ENCODE measurements at places on chromosomes 1 and 21. TPM values are rescaled to one million over a fixed set of nuclear protein-coding genes. Genes with fewer than 3 reads are reported as not detected.

DNA sequence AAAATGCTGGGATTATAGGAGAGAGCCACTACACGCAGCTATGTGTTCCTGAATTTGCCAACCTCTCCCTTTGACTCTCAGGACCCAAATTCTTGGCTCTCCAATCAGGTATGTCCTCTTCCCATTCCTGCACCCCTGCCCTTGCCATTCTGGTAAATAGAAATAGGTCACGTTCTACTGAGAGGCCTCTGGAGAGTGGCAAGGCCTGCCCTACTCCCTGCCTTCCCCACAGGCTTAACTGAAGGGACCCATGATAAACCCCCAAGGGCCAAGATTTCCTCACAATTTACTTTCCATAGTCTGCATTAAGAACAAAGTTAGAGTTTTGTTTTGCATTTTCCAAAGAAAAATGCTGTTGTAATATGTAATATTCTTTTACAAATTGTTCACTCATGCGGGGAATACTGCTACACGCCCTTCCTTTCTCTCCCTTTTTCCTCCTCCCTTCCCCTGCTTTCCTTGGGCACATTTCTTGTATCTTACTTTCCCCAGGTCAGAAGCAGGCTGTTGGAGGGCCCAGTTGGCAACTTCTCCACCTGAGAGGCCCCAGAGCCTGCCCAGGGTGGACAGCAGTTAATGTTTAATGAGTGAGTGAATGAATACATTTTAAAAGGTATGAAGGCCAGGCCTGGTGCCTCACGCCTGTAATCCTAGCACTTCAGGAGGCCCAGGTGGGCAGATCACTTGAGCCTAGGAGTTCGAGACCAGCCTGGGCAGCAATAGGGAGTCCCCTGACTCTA is 33.9 kb upstream of the PUM1 start:
- no peaks in the 10 kb centered on the region for H3K4me1 ChIP-seq
- H3K36me3 ChIP-seq: no peaks in the 10 kb centered on the region
- no peak overlapping the region for H3K4me3 ChIP-seq
- no peak overlapping the region for H3K27ac ChIP-seq
- no peak for DNase-seq

- H3K36me3 ChIP-seq: peaks cover 3% of the 10 kb centered on the region
- no peak for DNase-seq
- H3K4me3 ChIP-seq: no peak overlapping the region
- H3K27me3 ChIP-seq: no peaks in the 10 kb centered on the region
- no peaks in the 10 kb centered on the region for H3K4me1 ChIP-seq
Observed at GRCh38 chr1:184635347-184635979, 119.2 kb downstream of the EDEM3 start.

- peaks cover 5% of the 10 kb centered on the region for H3K4me1 ChIP-seq
- H3K27ac ChIP-seq: no peak overlapping the region
- no peaks in the 10 kb centered on the region for H3K27me3 ChIP-seq
- H3K36me3 ChIP-seq: peaks cover 4% of the 10 kb centered on the region
- no peak for DNase-seq
Observed at GRCh38 chr1:1425426-1425752, 4.3 kb upstream of the ANKRD65 start.

CD1D gene
- total RNA-seq: 1.3 TPM

FAM43B gene
- total RNA-seq: 0.20 TPM

CFHR3 gene
- total RNA-seq: 1.4 TPM

SMIM12 gene
- total RNA-seq: 40.9 TPM

Measured in H9 (cell line).